Liver (tissue), 10 donors: ENCODE measurements at places on chromosomes 7 and 10. TPM values are rescaled to one million over a fixed set of nuclear protein-coding genes. Genes with fewer than 3 reads are reported as not detected.

Gene GPR15LG
- not detected for polyA plus RNA-seq

Gene SPDYE2
- 2.6 TPM for polyA plus RNA-seq

Gene SEM1
- 325 TPM for polyA plus RNA-seq

Gene CLEC5A
- polyA plus RNA-seq: 0.32 TPM

Gene COL17A1
- polyA plus RNA-seq: 0.05 TPM

Gene BAMBI
- 4.7 TPM for polyA plus RNA-seq

Gene BMS1
- 3.6 TPM for polyA plus RNA-seq

Gene TEX36
- not detected for polyA plus RNA-seq

Gene ZNF438
- 2.0 TPM for polyA plus RNA-seq

Gene TAS2R4
- polyA plus RNA-seq: not detected

Gene VGF
- not detected for polyA plus RNA-seq

Gene MYO1G
- 0.56 TPM for polyA plus RNA-seq

Gene NOS3
- polyA plus RNA-seq: 1.6 TPM

Gene OR6B1
- not detected for polyA plus RNA-seq

Gene FZD8
- 0.25 TPM for polyA plus RNA-seq

Gene MEPCE
- 21.8 TPM for polyA plus RNA-seq

Gene RASA4B
- 0.62 TPM for polyA plus RNA-seq

Gene SPDYE6
- polyA plus RNA-seq: not detected

Gene TMEM140
- polyA plus RNA-seq: 22.6 TPM

Gene RSPH10B2
- polyA plus RNA-seq: 0.09 TPM

Gene ZNF511
- 31.8 TPM for polyA plus RNA-seq

Gene TFPI2
- polyA plus RNA-seq: 5.7 TPM

Gene PRSS37
- 0.08 TPM for polyA plus RNA-seq

Gene SLC18A3
- polyA plus RNA-seq: not detected

Gene CLDN3
- polyA plus RNA-seq: 24.7 TPM

Gene SUGCT
- 8.8 TPM for polyA plus RNA-seq

Gene GNGT1
- polyA plus RNA-seq: not detected

Gene OR2F1
- not detected for polyA plus RNA-seq

Gene COBL
- polyA plus RNA-seq: 8.6 TPM

Gene VSTM4
- polyA plus RNA-seq: 1.1 TPM

Gene GDF10
- 0.08 TPM for polyA plus RNA-seq

Gene TMEM130
- polyA plus RNA-seq: not detected

Gene SORCS1
- not detected for polyA plus RNA-seq

Gene PITX3
- polyA plus RNA-seq: not detected

Gene TNS3
- polyA plus RNA-seq: 16.8 TPM

Gene HSPA12A
- 1.3 TPM for polyA plus RNA-seq

Gene TMEM176A
- 703 TPM for polyA plus RNA-seq

Gene PGAM2
- 0.56 TPM for polyA plus RNA-seq

Gene SORCS3
- polyA plus RNA-seq: not detected

Gene ANKRD2
- polyA plus RNA-seq: not detected

Gene ALOX5
- 2.9 TPM for polyA plus RNA-seq

Gene KAZALD1
- polyA plus RNA-seq: 0.21 TPM

Gene C10orf105
- polyA plus RNA-seq: not detected

Gene PRTFDC1
- 2.7 TPM for polyA plus RNA-seq

Gene GJD4
- polyA plus RNA-seq: not detected

Gene GJC3
- polyA plus RNA-seq: 0.20 TPM

Gene PROSER2
- 9.0 TPM for polyA plus RNA-seq

Gene DRGX
- not detected for polyA plus RNA-seq

Gene PNPLA8
- 14.7 TPM for polyA plus RNA-seq

Gene PIK3AP1
- 58.8 TPM for polyA plus RNA-seq
